ENCODE measurements at places on chromosomes 6 and 20.

DNA sequence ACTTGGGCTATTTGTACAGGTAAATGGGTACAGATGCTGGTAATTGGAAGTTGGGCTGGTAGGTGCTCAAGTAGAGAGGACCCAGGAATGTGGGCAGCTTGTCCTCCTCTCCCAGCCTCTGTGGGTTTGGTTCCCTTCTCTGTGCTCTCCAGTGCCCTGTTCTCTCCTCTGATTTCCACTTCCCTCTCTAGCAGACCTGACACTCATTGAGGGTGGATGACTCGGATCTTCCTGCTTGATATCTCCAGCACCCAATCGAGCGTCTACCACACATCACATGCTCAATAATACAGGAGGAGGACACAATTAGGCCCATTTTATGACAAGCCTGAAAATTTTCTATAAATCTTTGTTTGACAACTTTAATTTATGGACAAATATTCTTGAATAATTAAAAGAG lies 23.7 kb downstream of the CST1 start:
- DNase-seq, result no peak

DNA sequence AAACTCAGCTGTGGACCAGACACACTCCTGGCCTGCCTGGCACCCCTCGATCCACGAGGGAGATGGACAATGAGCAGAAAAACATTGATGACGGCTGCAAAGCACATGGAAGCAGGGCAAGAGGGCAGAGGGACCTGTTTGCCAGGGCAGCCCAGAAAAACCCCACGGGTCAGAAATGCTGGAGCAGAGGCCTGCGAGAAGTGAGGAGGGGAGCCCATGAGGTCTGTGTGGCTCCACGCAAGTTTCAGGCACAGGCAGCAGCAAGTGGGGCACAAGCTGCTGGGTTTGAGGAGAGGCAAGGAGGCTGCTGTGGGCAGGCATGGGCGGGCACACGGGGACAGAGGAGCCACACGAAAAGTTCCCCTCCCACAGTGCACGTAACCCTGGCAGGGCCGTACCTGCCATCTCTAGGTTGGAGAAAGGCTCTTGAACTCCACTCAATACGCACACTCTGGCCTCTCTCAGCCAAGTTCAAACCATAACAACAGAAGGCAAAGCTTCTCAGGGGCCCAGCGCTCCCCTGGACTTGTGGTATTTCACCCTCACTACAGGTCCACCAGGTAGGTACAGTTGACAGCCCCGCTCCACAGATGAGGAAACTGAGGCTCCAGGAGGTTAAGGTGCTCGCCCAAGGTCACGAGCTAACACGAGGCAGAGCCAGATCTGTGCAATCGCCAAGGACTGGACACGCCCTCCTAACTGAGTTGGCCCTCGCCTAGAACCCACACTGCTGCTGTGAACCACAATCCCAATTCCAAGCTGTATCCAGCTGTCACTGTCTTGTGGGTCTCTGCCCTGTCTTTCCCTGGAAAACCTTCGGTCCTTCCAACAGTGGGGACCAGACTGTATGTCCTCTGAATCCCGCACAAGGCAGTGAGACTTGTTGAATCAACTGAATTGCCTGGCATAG lies 108.2 kb downstream of the NOL4L start:
- DNase-seq, result no peak

- no peak for DNase-seq
Observed at GRCh38 chr20:8454137-8454712, 322.2 kb downstream of the PLCB1 start.

DNA sequence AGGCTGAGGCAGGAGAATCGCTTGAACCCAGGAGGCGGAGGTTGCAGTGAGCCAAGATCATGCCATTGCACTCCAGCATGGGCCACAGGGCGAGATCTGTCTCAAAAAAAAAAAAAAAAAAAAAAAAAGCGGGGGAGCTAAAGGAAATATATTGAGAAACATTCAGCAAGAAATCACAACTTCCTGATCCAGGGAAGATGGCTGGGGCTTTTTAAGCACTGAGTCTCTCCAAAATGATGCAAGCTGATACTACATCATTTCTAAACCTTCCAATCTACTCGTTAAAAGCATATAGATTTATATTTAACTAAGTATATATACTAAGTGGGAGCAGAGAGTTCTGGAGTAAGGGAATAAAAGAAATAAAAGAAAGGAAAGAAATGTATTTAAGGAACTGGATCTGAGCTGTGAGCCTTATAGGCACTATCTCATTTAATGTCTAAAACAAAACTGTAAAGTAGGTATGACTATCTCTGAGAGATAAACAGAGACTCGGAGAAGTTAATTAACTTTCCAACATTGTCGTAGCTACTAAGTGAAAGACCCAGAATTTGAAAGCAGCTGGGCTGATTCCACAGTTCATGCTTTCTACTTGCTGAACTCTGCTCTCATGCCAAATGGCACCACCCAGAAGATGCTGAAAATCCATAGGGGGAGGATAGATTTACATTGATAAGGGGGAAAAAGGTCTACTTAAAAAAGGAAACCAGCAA lies 215.0 kb upstream of the MARCKS start:
- DNase-seq, result no peak

Measured in NCI-H1436 (cell line).